ENCODE measurements at places on chromosomes 6 and 20. TPM values are rescaled to one million over a fixed set of nuclear protein-coding genes. Genes with fewer than 3 reads are reported as not detected.

DNA sequence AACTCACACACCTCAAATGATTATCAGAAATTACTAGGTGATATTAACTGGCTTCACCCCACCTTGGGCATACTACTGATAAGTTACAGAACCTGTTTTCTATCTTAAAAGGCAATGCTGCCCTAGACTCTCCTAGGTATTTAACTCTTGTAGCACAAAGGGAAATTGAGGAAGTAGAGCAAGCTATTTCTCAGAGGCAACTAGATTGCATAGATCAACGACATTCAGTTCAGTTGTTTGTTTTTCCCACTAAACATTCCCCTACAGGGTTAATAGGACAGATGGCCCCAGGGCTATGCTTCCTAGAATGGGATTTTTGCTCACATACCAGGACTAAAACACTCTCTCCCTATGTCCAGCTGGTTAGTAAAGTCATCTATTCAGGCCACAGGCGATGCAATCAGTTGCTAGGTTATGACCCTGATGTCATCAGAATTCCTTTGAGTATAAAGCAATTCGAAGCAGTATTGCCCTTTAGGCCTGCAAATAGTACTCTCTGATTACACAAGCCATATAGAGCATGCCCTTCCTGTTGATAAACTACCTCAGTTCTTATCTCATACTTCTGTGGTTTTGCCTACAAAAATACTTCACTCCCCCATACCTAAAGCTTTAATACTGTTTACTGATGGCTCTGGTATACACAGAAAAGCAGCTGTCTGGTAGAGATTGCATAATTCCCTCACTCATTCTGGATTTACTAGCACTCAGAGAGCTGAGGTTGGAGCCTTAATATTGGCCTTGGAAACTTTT is 67.4 kb upstream of the ASCC3 start:
- DNase-seq, result no peak

Gene ADTRP
- 3.3 TPM for total RNA-seq

Gene SUMO4
- total RNA-seq, result 2.6 TPM

Gene CAGE1
- total RNA-seq, result not detected

Gene UNC93A
- not detected for total RNA-seq

Gene SLC16A10
- not detected for total RNA-seq
